ENCODE measurements at places on chromosomes 4 and X.

- no peak for DNase-seq
These were observed 30.0 kb downstream of the CLCN3 start for GRCh38 chr4:169650227-169650936.

DNA sequence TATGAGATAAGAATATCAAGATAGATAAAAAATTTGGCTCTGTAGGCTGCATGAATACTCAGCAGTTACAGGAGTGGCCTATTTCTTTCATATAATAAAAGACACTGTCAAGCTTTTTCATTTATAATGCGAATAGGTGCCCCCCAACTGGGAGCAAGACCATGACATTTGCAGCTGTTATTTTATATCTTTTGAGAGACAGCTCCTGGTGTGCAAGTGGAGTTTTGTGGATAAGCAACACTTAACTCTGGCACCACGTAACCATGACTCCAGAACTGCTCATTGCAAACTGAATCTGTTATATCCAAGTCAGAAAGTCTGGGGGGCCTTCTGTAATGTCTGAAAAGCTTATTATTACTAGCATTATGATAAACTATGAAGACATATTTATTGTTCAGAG lies 1372.4 kb downstream of the C4orf33 start:
- DNase-seq: no peak

DNA sequence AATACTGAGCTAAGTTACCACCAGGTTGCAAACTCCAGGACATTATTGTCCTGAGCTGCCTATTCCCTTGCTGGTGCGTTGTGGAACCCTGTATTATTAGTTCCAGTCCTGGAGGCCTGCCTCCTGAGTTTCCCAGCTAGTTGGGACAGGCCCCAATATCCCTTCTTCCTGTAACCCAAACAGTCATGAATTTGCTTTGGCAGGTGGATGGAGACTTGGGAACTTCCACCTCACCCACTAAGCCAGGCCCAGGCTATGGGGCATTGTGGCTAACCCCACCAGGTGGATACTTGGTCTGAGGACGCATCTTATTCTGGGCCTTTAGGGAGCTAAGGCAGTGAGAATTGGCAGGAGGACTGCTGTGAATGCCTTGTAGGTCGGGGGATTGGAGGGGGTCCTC lies 5.0 kb downstream of the RBM3 start:
- DNase-seq: no peak

GRCh38 chrX:153646620-153647373 lies at the start of gene DUSP9:
DUSP9 (plus strand) TSS chrX:153647203; CDS start chrX:153647954, 751 bp downstream.
- DNase-seq: peak; percentile 60

GRCh38 chrX:103630171-103630511 lies 1.4 kb downstream of the TCEAL1 start:
- DNase-seq: no peak

GRCh38 chr4:47510506-47511143 lies 25.6 kb downstream of the ATP10D start:
- DNase-seq: peak; percentile 55

DNA sequence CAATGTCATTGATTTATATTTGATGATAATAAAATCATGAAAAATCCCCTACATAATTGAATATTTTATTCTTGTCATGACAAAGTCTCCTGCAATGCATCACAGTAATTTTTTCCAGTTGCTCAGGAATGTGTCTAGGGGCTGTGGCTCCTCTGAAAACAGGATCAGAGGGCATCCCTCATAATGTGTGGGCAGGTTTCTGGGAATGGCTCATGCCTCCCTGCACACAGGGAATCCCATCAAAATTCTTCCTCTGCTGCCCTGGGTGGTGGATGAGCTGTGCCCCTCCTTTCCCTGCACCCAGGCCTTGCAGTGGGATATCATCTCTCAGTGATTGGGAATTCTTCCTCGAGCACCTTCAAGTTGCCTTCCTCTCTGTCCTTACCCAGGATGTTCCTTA lies 20.4 kb upstream of the PUDP start:
- DNase-seq: no peak

GRCh38 chrX:118978451-118978850 lies 4.0 kb downstream of the LONRF3 start:
- DNase-seq: no peak

DNA sequence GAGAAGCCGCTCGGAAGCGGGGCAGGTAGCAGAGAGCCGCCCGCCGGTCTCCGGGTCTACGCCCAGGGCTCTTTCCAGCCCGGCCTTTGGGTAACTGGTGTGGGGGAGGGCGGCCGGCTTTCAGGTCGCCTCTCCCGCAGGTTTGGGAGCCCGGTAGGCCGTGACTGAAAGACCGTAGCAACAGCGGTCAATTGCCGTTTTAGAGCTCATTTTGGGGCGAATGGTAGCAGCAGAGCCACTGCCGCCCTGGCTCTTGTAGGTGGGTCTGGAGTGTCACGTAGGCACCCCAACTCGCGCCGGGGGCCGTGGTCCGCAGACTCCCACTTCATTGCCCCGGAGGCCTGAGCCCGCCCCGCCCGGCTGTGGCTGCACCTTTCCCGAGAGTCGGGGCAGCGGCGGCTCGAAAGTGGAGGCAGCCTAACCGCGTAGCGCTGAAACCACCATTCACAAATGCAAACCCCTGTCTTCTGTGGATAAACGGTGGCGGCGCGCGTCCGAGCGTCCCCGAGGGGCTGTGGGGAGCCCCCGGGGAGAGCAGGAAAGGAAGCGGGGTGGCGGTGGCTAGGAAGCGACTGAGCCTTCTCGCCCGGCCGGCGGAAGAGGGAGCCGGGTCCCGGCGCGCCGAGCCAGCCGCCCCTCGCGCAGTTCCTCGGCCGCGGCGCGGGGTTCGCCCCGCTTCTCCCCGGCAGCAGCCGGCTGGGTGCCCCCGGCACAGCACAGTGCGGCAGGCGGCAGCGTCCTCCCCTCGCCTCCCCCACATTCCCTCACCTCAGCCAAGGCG lies 2185.1 kb upstream of the TENM3 start:
- peak; percentile 29 for DNase-seq

DNA sequence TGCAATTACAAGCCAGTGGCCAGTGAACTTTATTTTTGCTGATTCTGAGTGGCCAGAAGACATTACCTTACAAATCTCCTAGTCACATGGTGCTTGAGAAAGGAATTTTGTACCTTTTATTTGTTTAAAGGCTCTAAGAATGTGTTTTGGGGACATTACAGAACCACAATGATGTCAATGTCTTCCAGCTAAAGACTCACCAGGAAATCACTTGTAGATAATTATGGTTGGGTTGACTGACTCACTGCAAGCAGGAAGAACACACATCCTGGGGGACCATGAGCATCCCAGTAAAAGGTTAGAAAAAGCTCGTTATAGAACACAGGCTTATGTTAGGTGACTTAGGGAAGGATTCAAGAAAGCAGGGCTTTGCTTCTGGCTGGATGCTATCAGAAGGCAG lies 119.4 kb upstream of the FAM9B start:
- DNase-seq: peak; percentile 83

DNA sequence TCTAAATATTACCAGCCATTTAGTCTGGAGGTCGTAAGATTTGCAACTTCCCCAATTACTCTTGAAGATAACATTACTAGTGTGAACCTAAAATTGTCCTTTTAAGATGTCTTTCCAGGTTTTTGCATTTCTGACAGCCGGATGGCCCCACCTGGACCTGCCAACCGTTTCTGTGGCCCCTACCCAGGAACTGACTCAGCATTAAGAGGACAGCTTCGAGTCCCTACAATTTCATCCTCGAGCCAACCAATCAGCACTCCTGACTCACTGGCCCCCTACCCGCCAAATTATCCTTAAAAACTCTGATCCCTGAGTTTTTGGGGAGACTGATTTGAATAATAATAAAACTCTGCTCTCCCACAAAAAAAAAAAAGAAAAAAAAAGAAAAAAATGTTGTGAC lies 112.0 kb downstream of the SCLT1 start:
- DNase-seq: no peak

DNA sequence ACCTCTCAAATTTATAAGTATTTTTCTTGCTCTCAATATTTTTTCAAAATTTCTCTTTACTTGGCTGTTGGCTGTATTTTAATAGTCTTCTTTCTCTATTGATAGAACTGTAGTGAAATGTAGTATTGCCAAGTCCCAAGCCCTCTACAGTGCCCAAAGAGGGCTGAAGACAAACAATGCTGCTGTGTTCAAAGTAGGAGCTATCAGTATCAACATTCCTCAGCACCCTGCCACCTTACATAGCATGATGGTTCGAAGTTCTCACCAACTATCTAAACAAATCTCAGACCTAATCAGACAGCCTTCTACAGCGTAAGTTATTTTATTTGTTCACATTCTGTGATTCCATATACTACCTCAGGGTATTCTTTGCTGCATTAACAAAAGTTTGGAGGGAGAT lies 99.1 kb upstream of the ADAD1 start:
- DNase-seq: no peak

DNA sequence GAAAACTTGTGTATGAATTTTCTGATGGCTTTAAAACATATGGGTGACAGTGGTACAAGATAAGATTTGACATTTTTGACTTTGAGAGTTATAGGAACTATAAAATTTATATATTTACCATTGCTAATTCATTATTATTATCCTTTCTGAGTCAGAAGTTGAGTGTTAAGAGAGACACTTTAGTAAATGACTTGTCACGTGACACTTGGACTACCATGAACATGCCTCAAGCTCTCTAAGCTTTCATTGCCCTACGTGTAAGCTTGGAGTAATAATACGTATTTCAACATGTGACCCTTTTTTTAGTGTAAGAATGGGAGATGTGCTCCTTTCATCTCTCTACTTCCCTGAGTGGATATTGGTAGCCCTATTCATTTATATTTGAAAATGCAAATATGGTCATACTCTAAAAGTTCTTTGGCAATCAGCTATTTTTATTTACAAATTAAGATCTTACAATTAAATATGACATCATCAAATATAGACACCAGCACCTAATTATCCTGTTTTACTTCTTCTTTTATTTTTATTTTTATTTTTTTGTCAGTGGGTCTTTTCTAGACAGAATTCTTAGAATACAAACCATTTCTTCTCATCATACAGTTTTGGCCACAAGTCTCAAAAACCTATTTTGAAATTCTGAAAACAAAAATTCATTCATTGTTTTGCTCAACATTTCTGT lies 837.0 kb downstream of the PDHA2 start:
- no peak for DNase-seq

GRCh38 chr4:105179539-105180401 lies 33.1 kb downstream of the TET2 start:
- no peak for DNase-seq

DNA sequence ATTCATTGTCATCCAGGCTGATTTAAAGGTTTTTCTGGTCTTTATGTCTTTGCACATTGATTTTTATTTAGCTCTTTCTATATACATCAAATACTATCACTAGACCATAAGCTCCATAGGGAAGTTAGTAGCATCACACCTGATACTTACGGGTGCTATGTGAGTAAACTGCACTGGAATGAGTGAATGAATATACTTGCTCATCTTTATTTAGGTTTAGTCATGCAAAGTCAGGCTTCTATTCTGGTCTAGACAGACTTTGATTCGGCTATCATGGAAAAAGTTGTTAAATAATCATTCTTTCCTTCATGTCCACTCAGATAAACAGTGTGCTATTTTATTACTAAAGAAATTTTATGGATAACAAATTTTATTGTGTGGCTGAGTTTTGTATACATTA lies 457.8 kb upstream of the PCDH7 start:
- DNase-seq: peak; percentile 12

GRCh38 chrX:148448686-148449085 lies 51.7 kb upstream of the AFF2 start:
- DNase-seq: no peak

DNA sequence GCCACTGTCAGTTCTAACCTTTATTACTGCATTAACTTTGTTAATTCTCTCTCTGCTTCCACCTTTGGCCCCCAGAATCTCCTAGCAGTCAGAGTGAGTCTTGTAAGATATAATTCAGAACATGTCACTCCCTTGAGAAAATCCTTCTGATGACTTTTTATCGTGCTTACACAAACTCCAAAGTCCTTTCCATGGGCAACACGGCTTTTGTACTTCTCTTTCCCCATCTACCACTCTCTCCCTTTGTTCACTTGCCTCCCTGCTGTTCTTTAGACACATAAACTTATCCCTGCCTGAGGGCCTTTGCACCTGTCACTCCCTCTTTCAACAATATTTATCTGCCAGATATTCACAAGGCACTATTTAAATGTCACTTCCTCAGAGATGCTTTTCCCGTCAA lies 64.8 kb downstream of the MAOB start:
- DNase-seq: no peak

GRCh38 chr4:137740141-137740540 lies 207.8 kb upstream of the PCDH18 start:
- DNase-seq: no peak

DNA sequence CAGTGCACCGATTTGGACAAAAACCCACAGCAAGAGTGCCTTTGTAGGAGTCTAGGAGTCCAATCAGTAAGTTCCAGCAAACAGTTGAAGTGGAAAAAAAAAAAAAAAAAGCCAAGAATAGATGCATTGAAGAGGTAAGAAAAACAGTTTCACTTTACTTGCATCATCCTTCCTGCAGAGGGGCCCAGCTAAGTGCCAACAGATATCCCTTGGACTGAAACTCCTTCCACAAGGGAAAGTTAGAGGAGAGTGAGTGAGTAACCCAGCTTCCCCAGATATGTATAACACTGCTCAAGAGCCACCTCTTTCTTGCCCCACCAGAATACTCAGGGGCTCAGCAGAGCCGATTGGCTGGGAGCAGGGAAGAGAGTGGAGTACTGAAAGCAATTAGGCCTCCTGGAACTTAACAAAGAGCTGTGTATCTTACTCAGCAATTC lies 617.7 kb upstream of the SMIM31 start:
- peak; percentile 3 for DNase-seq

- DNase-seq: no peak
These were observed 456.8 kb upstream of the AMOT start for GRCh38 chrX:113297437-113297836.

Data from ELR (cell line).